ENCODE measurements at places on chromosomes 16 and 17.

GRCh38 chr16:35146723-35147458, 1687.5 kb downstream of the TP53TG3F start:
- DNase-seq: no peak

- no peak for DNase-seq
Measured at GRCh38 chr16:4428500-4428899, 2.8 kb downstream of the DNAJA3 start.

DNA sequence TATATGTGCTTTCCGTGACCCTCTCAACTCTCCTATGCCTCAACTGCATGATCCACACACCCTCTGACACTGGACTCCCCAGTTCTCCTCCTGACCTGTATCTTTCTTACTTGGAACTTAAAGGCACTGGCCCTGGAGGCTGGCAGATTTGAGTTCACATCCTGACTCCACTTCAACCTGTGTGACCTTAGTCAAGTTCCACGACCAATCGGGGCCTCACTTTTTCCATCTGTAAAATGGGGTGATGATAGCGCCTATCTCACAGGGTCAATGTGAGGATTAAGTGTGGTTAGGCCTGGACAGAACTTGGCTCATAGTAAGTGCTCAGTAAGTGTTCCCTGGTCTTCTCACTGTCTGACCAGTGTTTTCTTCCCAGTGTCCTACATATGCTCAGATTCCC, 25.1 kb downstream of the MARF1 start:
- no peak for DNase-seq

GRCh38 chr16:10325783-10326543, 59.9 kb upstream of the ATF7IP2 start:
- no peak for DNase-seq

GRCh38 chr17:28272166-28272565, 46.8 kb upstream of the TMEM97 start:
- no peak for DNase-seq

DNA sequence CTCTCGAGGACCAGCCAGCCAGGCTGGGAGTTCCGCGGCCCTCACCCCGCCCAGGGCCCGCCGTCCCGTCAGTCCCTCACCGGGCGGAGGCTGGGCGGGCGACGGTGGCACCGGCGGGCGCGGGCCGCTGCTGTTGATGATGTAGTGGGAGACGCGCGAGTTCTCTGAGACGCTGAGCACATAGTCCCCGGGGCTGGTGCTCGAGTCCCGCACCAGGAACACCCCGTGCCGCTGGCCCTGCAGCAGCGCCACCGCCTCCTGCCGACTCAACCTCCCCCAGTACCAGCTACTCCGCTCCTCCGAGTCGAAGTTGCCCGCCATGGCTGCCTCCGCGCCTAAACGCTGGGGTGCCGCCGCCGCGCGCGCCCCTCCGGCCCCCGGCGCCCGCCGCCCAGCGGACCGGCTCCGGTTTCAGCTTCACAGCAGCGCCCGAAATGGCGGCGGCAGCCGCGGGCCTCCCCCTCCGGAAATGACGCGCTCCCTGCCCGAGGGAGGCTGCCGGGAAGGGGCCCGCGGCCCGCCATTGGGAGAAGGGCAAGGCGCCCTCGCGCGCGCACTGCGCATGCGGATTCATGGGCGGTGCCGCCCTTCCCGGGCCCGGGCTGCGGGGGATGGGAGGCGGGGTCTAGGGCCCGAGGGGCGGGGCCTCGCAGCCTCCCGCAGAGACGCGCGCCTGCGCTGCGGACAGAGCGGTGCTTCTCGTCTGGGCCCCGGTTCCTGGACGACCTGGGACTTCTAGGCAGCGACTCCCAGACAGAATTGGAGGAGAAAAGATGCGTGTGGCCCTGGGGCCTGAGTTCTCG, at the start of gene CRK:
Gene CRK (minus strand): TSS at position 436 of the 803 bp plus-strand sequence. CDS start 115 bp downstream, at position 321.
- peak; percentile 85 for DNase-seq

- DNase-seq: no peak
Measured at GRCh38 chr17:42329025-42329976, 41.0 kb downstream of the STAT5A start.

GRCh38 chr16:76835339-76835738, 355.7 kb upstream of the MON1B start:
- DNase-seq: no peak

DNA sequence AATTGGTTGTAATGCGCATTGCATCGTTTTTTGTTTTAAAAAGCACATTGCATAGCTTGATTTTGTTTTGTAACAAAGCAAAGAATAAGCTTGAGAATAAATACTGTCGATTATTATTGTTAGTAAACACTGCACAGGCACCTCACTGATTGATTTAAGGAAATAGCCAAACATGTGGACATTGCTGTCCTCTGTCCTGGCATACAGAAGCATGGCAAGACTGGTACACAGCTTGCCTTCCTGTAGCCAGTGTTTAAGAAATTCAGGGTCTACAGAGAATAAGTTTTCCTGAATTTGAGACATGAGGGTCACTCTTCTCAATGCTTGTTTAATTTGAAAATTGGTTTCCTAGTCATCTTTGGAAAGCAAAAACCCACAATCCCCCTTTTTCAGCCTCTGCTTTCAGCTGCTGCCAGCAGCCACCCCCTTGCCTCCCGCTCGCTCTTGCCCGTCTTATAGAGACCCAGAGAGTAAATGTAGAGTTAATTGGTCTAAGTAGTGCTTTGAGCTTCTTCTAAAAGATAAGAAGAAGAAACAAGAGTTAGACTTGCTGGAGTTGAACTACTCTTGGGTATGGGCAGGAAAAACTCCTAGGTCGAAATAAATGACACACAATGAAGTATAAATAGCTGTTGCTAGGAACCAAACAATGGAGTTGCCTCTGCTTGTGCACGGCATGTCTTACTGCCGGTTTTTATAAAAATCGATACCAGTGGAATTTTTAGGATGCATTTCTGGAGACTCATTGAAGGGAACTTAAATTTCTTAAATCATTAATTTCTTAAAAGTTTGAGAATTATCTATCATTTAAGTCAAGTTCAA, 116.6 kb downstream of the MRTFB start:
- no peak for DNase-seq
